ENCODE measurements at places on chromosomes 3 and 15. TPM values are rescaled to one million over a fixed set of nuclear protein-coding genes. Genes with fewer than 3 reads are reported as not detected.

The P3H2 gene
- 6.0 TPM for polyA plus RNA-seq

The ZIC4 gene
- not detected for polyA plus RNA-seq

The IL5RA gene
- 0.06 TPM for polyA plus RNA-seq

The EPHA3 gene
- under 0.01 TPM for polyA plus RNA-seq

The PAQR5 gene
- 10.2 TPM for polyA plus RNA-seq

The CPN2 gene
- not detected for polyA plus RNA-seq

The ROPN1B gene
- not detected for polyA plus RNA-seq

The SLC22A14 gene
- 0.09 TPM for polyA plus RNA-seq

The FEZF2 gene
- polyA plus RNA-seq, result not detected

The LMAN1L gene
- not detected for polyA plus RNA-seq

The ZNF660 gene
- 0.60 TPM for polyA plus RNA-seq

The ARNT2 gene
- polyA plus RNA-seq, result 2.7 TPM

The PSTPIP1 gene
- 2.1 TPM for polyA plus RNA-seq
